ENCODE measurements at places on chromosomes 1 and 21.

DNA sequence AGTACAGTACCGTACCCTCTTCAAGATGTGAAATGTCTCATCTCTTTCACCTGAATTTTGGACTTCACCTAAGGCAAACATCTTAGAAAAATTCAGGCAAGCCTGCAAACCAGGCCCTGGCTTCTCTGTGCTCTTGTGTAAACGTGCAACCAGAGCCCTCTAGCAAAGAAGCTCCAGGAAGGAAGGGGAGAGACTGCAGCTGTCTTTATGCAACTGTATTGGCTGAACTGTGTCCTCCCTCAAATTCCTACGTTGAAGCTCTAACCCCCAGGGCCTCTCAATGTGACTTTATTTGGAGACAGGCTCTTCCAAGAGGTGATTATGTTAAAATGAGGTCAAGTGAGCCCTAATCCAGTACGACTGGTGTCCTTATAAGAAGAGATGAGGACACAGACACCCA lies 60.3 kb downstream of the SLC45A1 start:
- DNase-seq, result no peak

DNA sequence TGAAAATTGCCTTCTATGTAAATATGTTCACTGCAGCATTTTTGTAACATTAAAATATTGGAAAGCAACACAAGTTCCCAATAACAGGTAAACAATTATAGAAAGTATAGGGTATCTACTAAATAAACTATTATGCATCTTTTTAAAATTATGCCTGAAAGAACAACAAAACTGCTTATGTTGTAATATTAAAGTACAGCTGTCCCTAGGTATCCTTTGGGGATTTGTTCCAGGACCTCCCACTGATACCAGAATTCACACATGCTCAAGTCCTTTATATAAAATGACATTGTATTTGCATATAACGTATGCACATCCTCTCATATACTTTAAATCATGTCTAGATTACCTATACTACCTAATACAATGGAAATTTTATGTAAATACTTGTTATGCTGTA lies 121.8 kb upstream of the TNFSF4 start:
- no peak for DNase-seq

DNA sequence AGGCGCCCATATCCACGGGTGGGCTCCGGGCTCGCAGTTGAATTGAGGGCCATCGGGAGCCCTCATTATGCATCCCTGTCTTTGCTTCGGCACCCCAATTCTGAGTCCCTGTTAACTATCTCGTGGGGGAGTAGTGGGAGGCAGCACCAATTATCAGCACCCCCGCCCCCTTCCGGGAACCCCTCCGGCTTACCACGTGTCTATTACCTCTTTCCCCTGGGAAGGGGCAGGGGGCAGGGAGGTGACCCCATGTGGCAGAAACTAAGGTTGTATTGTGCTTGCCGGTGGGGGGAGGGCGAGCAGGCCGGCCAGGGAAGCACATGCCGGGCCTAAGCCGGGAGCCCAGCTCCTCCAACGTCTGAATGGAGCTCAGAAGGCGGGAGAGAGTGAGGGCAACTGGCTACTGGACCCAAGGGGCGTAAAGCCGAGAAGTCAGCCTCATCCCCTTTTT lies 1.0 kb downstream of the LIN28A start:
- no peak for DNase-seq

DNA sequence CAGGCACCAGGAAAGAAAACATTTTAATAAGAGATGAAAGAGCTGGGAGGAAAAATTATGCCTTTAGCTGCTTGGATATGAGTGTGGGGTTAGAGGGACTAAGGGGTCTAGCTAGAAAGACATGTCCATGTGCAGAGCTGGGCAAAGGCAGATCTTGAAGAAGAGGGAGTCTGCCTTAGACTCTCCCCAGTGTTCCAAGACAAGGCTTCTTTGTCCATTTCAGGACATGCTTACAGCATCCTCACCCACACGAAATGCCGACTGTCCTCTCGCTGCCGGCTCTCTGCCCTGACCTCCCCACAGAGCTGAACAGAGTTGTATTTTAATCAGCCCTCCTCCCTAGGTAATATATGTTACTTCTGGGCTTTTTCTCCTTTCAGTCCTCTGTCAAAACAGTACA lies 100.7 kb upstream of the ATP1B1 start:
- no peak for DNase-seq

GRCh38 chr1:165632152-165632469 lies 1.1 kb downstream of the MGST3 start:
- DNase-seq, result no peak

DNA sequence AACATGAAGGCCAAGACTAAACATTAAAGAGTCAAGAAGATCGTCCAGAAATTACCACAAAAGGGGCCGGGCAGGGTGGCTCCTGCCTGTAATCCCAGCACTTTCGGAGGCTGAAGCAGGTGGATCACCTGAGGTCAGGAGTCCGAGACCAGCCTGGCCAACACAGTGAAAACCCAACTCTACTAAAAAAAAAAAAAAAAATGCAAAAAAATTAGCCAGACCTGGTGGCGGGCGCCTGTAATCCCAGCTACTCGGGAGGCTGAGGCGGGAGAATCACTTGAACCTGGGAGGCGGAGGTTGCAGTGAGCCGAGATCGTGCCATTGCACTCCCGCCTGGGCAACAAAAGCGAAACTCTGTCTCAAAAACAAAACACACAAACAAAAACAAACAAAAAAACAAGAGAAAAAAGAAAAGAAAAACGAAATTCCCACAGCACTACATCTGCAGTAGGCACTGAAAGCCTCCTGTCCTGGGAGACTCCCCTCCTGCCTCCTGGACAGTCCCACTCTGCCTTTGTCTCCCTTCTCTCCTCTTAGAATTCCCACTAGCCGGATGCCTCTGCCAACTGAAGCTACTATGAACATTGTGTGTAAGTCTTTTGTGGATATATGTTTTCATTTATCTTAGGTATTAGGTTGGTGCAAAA lies 17.7 kb upstream of the RIPK4 start:
- DNase-seq, result no peak

DNA sequence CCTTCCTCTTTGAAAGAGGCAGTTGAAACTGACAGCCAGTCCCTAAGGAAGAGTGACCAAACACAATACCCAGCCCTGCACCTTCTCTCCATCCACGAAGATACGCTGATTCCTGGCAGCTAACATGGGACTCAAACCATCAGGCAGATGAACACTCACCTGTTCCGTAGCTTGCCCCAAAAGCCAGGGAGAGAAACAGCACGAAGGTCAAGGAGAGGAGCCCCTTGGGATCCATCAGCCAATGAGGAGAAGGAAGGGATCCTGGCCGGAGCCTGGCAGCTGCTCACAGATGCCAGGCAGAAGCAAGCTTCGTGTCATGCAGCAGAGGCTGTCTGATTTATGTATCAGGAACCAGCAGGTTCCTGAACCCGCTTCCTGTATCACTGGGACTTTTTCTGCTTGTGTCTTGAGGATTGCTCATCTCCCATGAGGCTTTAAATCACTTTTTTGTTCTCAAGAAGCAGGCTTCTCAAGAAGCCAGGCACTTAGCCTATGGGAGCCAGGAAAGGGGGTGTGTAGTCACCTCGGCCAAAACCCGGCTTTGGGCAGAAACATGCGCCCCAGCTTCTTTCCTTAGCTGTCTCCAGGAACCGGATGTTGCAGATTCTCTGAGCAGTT lies at the start of gene SLAMF1:
Gene SLAMF1, minus strand, starts transcription at position 334 of the 618 bp plus-strand sequence. Its CDS starts 99 bp downstream, at position 235.
- DNase-seq, result peak; percentile 37

- no peak for DNase-seq
Observed at GRCh38 chr21:41677671-41678015, 89.2 kb downstream of the RIPK4 start.

DNA sequence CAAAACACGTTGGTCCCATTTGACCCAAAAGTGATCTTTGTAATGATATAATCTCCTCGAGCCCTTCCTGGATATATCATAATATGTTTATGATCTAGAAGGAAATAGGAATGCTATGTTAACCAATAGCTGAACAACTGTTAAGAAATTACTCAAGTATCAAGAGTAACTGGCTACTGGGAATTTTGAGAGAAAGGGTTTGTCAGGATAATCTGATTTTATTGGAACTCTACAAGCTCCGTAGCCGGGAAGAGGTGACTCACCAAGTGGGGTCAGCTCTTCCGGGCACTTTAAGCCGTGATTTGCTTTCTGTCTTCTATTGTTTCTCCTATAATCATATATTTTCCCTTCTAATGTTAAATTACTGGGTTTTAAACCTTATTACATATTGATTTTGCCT lies 250.5 kb upstream of the POGK start:
- DNase-seq, result no peak

- no peak for DNase-seq
Observed at GRCh38 chr1:991895-992294, 8.0 kb downstream of the HES4 start.

DNA sequence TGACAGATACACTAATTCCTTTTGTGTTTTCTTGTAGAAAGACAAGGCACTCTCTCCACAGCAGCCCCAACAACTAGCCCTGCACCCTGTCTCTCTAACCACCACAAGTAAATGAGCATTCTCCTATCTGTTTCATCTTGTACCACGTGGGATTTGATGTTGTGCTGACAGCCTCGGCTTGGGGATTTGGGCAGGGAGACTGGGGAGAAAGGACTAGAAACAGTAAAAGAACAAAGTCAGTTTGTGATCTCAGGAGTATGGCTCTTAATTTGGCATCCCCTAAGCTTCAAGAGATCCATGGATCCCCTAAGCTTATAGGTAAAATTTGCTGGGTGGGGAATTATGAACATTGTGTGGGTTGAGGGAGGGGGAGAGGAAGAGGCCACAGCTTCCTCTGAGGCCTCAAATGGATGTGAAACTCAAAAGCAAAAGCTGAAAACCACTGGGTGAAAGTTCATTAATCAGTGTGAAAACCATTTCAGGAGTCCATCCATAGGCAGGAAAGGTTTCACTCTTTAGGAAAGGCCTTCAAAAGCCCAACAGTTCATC lies 3.1 kb downstream of the C1orf162 start:
- no peak for DNase-seq

DNA sequence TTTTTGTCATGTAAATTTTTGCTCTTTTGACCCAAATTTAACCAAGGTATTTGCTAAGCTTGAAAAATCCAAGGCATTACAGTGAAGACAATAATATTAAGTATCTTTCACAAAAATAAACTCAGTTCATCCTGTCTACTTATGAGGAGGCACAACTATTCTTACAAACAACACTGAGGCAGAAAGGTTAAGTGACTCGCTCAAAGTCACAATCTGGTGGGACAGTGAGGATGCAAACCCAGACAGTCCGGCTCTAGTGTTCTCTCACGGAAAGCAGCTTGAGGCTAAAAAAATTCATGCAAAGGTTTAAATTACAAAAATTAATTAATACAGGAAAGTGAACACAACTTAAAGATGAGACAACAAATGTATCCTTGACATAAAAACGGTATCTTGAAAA lies 125.3 kb downstream of the SIPA1L2 start:
- DNase-seq, result no peak

DNA sequence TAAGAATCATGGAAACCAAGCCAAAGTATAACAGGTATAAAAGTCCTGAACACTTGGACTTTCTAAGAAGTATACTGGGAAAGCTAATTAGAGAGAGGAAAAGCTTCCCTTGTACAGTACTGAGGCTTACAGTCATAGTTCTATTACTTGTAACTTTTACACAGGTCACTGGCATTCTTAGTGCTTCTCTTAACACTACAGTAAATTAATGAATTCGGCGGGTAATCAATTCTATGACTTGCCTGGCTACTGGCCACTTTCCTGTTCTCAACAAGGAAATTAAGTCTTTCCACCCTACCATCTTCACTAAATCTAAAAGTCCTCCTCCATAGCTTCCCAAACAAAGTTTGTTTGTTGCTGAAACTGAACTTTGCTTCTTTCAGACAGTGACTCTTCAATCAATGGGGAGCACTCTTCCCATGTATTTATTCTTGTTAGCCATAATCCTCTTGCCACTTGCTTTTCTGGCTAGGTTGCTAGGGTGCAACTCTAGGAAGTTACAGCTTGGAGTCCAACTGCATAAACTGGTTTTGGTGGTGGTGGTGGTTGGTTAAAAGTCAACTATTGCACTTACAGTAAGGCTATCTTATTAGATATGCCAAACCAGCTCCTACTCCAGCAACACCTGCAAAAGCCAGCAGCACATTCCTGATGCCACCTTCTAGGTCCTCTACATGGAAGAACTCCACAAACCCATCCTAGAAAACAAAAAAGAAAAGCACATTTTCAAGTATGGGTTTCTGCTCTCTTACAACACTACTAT lies 2.4 kb downstream of the MCL1 start:
- DNase-seq, result no peak

DNA sequence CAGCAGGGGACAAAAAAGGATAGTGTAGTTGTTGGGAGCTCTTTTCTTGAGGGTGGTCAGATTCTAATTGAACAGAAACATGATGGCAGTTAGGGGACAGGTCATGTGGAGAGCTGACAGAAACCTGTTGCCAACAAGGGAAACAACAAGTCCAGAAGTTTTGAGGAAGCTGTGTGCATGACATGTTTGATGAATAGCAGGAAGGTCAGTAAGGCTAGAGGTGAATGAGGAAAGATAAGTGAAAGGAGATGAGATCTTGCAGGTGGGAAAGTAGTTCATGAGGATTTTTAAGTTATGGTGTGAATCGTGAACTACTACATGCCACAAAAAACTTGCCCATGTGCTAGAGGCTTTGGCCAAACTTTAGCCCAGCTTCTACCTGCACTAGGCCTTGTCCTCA lies 1817.4 kb downstream of the MRPL39 start:
- no peak for DNase-seq

- DNase-seq, result peak; percentile 39
Observed at GRCh38 chr1:13813398-13814012, 113.5 kb downstream of the PRDM2 start.

DNA sequence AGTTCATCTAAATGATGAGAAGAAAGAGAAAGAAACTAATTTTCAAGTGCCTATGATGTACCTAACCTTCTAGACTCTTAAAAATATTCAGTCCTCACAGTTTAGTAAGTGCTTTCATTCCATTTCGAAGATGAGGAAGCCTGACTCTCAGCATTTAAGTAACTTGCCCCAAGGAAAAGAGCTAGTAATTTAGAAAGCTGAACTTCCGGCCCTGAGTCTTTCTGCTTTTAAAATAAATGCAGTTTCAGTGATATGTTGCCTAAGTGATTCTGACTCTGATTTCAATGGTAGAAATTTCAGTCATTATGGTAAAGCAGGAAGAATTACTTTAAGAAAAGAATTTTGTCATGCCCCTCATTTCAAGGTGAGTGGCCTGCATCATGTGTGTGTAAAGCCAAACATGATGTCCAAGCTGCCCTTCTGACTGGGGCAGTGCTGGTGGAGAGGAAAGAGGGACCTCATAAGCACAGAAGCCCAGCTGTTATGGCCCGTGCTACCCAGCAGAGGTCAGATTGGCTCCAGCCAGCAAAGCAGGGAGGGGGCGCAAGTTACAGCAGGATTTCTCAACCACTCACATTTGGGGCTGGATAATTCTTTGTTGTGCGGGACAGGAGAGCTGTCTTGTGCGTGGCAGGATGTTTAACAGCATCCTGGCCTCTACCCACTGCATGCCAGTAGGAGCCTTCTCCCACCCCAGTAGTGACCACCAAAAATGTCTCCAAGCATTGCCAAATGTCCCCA lies 10.7 kb downstream of the ATP1A4 start:
- DNase-seq, result no peak

DNA sequence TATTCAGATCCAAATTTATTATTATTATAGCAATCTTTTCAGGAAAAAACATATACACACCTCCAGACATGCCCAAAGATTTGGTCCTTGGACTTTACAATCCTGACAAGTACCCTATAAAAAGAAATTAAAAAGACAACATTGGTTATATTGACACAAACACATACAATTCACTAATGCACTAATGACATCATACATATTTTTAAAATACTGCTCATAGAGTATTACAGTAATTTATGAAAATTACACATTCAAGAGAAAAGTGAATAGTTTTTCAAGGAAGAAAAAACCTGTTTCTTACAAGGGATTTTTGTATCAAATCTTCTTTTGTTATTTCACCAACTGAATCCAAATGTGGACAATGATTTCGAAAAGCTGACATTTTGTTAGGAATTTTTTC lies 18.3 kb downstream of the USP33 start:
- DNase-seq, result no peak
